ENCODE measurements at places on chromosomes 3 and 15.

DNA sequence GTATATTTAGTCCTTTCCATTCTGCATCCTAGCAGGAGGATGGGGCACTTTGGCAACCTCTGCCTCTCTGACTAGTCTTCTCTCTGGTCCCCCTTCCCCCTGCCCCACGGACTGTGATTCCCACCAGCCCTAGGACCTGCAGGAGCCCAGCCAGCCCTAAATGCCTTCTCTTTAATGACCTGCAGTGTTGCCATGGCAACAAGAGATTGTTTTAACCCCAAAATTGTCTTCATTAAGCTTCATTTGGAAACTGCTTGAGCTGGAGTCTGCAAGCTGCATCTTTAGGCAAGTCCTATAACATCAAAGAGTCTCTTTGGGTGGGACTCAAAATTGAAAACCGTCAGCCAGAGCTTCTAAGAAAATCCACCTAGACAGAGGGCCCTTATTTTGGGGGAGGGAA, 59.7 kb upstream of the ANKRD34C start:
- DNase-seq = no peak

DNA sequence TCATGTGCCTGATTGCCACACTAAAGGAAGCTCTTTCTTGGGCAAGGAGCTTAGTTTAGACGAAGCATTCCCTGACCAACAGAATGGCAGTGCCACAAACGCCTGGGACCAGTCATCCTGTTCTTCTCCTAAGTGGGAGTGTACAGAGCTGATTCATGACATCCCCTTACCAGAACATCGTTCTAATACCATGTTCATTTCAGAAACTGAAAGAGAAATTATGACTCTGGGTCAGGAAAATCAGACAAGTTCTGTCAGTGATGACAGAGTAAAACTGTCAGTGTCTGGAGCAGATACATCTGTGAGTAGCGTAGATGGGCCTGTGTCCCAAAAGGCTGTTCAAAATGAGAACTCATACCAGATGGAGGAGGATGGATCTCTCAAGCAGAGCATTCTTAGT, 18.4 kb downstream of the SENP5 start:
- DNase-seq = no peak

GRCh38 chr3:125085166-125085565, 29.4 kb upstream of the HEG1 start:
- no peak for DNase-seq

GRCh38 chr3:121757087-121757811, 7.7 kb upstream of the GOLGB1 start:
- DNase-seq = no peak

- no peak for DNase-seq
Observed at GRCh38 chr15:65115542-65115941, 542 bp upstream of the UBAP1L start.

GRCh38 chr3:112085735-112086075, 484 bp upstream of the C3orf52 start:
- no peak for DNase-seq

DNA sequence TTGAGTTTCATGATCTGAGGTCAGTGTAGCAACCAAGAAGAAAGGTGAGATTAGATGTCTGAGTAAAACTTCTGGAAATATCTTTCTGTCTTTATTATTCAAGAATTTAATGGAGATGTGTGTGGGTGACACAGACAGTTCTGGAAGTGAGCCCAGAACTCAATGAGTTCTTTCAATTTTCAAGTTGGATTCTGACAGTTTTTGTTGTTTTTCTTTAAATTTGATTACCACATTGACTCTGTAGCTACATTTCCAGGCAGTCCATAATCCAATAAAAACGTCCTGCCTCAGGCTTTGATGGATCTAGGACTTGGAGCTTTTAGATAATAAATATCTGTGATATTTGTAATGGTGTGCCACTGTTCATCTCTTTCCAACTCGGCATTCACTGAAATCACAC, 3.9 kb upstream of the PARP14 start:
- no peak for DNase-seq

DNA sequence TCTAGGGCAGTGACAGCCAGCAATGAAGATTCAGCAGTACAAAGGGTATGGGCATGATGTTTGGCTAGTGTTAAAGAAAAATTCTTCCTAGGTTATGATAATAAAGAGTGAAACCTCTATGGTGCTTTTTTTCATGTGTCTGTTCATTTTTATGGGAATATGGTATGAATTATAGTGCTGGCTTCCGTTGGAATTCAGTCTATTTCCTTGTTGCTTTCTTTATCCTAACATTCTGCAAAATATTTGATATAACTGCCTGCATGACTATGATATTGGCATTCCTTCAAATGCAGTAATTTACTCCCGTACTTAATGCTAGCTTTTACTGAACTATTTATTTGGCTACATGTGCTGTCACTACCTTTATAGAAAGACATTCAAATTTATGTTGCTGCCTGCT, 57.6 kb upstream of the ATP11B start:
- DNase-seq = no peak

- no peak for DNase-seq
Observed at GRCh38 chr3:101886626-101887025, 37.3 kb downstream of the NFKBIZ start.

- no peak for DNase-seq
Observed at GRCh38 chr3:74066456-74066855, 441.7 kb upstream of the PDZRN3 start.

- DNase-seq = peak; percentile 91
Observed at GRCh38 chr3:129596194-129597086, 10.0 kb downstream of the PLXND1 start.

GRCh38 chr3:13612829-13613228, 63.9 kb downstream of the FBLN2 start:
- no peak for DNase-seq

DNA sequence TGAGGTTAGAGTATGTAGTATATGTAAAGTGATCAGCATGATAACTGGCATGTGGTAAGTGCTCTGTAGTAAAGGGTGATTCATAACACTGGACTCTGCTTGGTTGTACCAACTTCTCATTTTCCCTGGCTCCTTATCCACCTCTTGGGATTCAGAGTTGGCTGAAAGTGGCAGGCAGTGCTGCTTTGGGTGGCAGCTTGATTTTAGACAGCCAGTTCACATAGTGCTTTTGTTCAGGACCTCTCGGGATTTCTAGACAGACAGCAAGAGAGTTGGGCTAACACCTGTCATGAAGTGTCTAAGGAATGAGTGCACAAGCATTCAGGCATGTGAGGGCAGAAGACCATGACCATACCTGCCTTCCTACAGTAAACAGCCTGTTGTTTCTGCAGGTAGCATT, 69.0 kb downstream of the RBM6 start:
- no peak for DNase-seq

GRCh38 chr3:145013931-145014330, 1042.3 kb downstream of the DIPK2A start:
- DNase-seq = no peak

- DNase-seq = peak; percentile 96
Observed at GRCh38 chr3:49028673-49029562, at the start of gene IMPDH2. IMPDH2 (minus strand) TSS chr3:49029398; CDS start chr3:49029350, 48 bp downstream.

- peak; percentile 53 for DNase-seq
Observed at GRCh38 chr3:141644931-141645330, 93.2 kb upstream of the RNF7 start.

DNA sequence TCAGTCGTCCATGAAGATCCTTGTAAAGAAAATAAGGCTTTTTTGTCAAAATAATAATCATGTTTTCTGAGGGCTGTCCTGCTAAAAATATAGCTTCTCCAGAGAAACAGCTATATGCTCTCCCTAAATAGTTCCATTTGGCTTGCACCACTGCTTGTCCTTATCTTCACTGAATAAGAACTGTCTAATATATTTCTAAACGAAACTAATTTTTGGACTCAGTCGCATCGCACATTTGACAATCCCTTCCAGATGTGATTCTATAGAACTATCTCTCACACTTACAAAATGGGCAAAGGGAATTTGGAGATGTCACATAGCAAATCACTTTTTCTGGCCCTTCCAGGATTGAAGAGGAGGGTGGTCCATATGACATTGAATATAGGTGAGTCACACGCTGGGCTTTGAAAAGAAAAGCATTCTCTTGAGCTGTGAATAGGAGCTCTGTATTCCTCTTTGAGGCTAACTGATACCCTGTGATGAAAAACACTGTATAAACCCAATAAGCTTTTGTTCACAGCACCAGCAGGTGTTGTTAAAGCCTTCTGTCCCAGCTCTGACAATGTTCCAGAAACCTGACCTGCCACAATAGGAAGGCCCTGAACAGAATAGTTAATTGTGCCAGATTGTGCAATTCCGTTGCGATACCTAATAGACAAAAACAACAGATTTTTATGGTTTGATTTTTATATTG, 1144.2 kb downstream of the ROBO2 start:
- DNase-seq = no peak

DNA sequence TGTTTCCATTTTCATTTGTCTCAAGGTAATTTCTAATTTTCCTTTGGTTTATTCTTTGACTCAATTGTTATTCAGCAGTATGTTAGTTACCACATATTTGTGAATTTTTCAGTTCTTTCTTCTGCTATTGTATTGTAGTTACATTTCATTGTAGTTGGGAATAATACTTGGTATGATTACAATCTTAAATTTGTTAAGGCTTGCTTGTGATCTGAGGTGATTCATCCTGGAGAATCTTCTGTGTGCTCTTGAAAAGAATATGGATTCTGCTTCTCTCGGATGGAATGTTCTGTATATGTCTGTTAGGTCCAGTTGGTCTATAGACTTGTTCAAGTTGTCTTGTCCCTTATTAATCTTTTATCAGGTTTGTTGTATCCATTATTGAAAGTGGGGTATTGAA, 63.4 kb upstream of the VEPH1 start:
- no peak for DNase-seq

DNA sequence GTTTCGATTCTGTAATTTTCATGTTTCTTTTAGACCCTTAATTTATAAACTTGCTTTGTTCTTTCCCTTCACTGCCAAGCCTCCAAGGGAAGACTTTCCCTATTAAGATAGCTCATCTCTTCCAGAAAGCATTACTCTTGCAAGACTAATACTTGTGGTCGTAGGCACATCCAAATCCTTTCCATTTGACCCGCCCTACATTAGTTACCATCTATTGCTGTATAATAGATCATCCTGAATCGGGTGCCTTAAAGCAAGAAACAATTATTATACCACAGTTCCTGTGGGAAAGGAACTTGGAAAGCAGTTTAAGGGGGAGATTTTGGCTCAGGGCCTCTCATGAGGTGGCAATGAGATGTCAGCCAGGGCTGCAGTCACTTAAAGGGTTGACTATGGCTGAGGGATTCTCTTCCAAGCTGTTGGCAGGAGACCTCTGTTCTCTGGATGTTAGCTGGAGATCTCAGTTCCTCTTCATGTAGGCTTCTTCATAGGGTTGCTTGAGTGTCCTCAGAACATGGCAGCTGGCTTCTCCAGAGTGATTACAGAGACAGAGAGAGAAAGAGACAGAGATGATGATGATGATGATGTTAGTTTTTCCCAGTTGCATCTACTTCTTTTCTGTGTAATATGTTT, 570.4 kb upstream of the TGFBR2 start:
- DNase-seq = no peak

DNA sequence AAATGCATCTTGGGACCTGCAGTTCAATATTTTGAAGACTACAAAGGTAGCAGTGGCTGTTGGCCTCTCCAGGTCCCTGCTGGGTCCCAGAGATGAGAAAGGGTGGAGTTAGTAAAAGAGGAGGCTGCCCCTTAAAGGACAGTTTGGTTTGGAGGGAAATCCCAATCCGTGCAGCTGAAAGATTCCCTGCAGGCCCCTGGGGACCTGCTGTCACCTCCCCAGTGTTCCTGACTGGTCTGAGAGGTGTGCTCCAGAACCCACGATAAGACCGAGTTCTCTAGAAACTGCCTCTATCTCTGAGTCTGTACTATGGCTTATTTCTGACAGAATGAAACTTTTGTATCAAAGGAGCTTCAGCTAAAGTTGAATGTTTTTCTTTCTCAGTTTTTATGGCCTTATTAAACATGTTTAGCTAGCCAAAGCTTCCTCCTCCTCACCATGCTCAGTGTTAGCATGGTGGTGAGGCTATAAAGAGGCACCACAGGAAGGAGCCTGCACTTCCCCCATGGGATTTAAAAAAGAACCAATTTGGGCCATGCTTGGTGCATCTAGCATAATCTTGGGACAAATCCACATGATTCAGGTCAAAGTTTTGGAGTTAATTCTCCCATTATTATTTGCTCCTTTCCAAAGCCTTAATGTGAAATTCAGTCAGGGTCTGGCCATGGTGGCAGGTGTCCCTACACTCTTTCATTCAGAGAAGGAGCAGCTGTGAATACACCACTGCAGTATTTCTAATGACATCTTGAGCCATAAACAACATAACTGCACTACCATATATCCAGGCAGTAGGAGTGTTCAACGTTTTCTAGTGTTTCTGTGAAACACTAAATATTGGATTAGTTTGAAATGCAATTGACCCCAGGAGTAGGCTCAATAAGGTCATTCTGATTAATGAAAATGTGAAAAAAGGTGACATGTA, 74.4 kb downstream of the ATP1B3 start:
- DNase-seq = no peak

DNA sequence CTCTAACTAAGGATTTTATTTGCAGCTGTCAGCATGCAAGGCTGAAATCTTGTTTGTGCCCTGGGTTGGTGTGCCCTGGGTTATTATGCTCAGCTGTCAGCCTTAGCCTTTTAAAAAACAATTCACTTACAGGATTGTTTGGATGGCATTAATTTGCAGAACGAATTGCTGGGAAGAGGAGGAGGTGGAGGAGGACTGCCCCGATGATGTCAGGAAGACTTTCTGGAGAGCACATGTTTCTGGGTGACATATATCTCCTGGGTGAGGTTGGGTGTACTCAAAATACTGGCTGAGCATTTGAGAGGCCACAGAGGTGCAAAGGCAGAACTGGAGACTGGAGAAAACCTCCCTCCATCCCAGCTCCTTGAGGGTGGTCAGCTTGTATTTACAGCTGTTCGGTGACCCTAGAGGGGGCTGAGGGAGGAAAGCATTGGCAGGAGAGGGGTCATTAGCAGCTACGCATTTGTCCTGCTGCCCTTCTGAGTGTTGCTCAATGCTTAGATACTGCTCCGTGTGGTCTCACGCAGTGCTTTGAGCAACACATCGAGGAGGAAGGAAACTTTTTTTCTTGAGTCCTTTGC, 59.8 kb upstream of the PSMD6 start:
- no peak for DNase-seq

DNA sequence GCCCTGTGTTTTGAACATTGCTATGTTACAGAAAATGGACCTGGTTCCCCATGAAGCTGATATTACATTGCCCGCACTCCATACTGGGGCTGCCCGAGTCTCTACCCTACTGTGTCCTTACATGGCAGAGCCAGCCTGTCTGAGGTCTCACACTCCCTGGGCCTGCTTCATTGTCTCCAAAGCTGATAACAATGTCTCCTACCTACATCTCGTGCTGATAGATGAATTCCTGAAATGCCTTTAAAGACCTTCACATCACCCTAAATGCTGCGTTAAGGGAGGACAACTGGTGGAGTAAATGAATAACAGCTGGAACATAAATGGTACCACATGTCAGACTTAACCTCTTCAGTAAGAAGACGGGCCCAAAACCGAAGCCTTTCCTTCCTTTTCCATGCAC, 62.9 kb upstream of the PTX3 start:
- DNase-seq = no peak

- DNase-seq = peak; percentile 71
Observed at GRCh38 chr15:75731248-75732151, 18.9 kb upstream of the CSPG4 start.

GRCh38 chr3:135618123-135618522, 347.4 kb upstream of the PPP2R3A start:
- no peak for DNase-seq

- no peak for DNase-seq
Observed at GRCh38 chr15:96264801-96265515, 65.5 kb upstream of the NR2F2 start.

- DNase-seq = no peak
Observed at GRCh38 chr3:114586119-114586518, 292.3 kb downstream of the TIGIT start.
